Activated effector memory CD4-positive, alpha-beta T cell treated with Interleukin-2 at 50 U/mL for 16 hours (primary cell): ENCODE measurements at places on chromosomes 2 and 18.

DNA sequence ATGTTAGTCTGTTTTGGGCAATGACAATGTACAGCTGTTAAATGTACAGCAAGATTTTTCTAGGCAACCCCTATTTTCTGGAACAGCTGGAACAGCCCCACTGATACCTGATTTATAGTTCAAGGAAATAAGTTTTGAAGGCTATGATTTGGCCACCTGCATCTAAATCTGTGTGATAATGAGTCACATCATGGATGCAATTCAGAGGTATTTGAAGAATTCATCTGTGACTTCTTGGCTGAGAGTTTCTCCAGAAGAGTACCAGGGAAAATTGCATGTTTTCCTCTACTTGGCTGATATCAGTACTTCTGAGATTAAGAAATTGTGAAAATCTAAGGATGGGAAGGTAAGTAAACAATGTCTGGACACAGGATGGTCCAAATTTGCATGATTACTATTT is 40.7 kb upstream of the NT5C1B start:
- no peak for DNase-seq

- no peak for DNase-seq
Measured at GRCh38 chr2:11446733-11447248, 19.2 kb downstream of the E2F6 start.

- DNase-seq, result no peak
Measured at GRCh38 chr2:21939967-21940366, 816.2 kb downstream of the TDRD15 start.

- DNase-seq, result no peak
Measured at GRCh38 chr2:151669585-151670081, 64.6 kb downstream of the NEB start.

GRCh38 chr2:28643327-28643726 is 108.3 kb upstream of the PPP1CB start:
- no peak for DNase-seq
